Aorta (tissue), 5 donors: ENCODE measurements at places on chromosomes 7 and 10. TPM values are rescaled to one million over a fixed set of nuclear protein-coding genes. Genes with fewer than 3 reads are reported as not detected.

GRCh38 chr7:41013117-41013516 is 689.8 kb downstream of the INHBA start:
- no peak for DNase-seq

CREB5 gene
- 2.6 TPM for polyA plus RNA-seq

DNA sequence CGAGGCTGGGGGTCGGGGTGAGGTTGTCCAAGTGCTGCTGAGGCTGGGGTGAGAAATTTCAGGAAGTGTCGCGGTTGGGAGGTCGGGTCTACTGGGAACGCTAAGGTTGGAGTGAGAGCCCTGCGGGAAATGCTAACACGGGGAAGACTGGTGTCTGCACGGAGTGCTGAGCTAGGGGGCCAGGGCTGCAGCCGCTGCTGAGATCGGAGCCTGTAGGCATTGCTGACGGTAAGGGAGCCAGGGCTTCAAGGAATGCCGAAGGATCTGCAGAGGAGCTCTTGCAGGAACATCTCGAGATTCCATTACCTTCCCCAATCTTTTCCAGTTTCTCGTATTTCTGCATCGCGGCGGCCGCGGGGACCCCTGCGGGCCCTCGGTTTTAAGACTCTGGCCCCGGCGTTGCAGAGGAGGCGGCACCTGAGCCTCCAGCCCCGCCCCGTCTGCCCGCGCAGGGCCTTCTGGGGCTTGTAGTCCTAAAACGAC is at the start of gene CDK5:
Gene CDK5, minus strand, starts transcription at position 392 of the 483 bp plus-strand sequence. Its CDS starts 49 bp downstream, at position 343.
- no peak for DNase-seq

DNA sequence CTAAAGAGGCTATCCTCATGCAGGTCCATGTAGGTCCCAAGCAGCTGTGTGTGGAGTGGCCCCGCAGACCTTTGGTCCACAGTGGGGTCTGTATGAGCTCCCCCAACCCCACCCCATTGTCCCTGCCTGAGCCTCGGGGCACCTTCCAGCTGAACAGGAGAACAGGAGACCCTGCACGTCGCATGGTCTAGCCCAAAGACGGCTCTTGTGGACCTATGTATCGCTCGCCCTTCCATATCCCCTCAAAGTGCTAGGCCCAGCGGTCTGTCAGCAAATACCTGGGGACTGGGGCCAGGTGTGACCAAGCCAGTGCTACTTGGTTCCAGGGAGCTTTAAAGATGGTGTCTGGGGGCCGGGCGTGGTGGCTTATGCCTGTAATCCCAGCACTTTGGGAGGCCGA is 43.0 kb downstream of the OAT start:
- peak; percentile 65 for DNase-seq

GRCh38 chr7:11231190-11231589 is 257.5 kb downstream of the PHF14 start:
- DNase-seq = no peak

- no peak for DNase-seq
Observed at GRCh38 chr7:55477781-55478374, 94.4 kb downstream of the VOPP1 start.

MARVELD1 gene
- polyA plus RNA-seq = 48.1 TPM

DNA sequence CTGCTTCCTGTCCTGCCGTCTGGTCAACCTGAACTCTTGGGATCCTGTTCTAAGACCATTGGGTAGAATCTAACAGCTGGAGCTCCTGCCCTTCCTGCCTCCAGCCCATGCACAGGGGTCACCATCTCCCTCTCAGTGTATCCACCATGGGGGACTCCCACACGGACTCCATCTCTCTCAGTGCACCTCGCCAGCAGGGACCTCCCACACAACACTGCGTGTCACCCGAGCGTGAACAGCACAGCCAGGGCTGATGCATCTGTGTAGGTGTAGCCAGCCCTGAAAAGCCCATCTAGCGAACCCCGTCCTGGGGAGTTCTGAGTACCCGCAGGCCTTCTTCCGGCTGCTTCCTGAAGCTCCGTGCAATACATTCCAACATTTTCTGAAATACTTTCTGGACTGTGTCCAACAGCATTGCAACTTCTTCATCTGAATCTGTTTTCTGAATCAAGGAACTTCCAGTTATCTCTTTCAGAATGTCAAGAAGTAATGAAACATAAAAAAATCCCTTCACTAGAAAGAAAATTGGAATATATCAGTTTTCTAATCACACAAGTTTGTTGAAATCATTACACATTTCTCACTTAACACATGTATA is 52.5 kb downstream of the NCAPG2 start:
- no peak for DNase-seq

DNA sequence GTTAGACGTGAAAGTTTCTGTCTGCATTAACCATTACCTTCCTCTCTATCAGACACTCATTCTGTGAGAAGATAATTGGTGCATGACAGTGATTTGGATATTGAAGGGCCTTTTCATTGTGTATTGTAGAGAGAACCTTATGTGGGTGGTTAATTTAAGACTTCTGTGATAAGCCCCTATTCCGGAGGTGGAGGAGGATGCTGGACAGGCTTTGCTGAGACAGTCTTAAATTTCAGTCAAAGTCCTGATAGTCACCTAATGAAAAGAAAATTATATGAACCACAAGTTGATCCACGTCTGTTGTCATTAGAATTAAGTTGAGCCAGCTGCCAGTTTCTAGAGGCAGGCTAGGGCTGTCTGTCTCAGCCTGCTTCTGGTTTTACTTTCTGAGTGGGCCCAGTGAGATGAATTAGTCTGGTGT is 62.9 kb downstream of the CELF2 start:
- DNase-seq = no peak

ENTPD1 gene
- 18.2 TPM for polyA plus RNA-seq

DNA sequence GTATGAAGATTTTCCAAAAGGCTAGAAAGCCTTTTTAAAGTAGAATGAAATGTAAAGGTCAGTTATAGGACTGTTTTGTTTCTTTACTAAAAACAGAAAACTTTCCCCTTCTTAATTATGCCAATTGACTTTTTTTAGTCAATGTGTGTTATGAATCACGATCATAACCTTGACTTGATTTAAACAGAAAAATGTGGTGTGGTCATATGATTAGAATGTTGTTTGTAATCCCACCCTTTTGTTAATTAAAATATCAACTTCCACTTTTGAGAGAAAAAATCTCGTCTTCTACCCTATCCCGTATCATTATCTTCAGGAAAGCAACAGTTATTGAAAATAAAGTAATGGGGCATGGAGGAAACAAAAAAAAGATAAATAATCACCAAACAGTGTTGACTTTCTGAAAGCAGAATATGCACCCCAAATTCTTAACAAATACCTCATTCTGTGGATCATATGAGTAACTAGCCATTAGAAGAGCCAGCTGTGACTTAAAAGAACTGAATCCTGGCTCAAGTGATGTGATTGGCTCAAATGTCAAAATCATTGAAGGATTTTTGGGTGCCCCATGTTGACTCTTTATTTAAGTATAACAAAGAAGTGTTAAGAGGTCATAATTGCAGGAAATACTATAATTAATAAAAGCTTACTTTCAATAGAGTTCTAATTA is 32.3 kb upstream of the SLC16A12 start:
- no peak for DNase-seq

- no peak for DNase-seq
Observed at GRCh38 chr10:57884965-57885617, 382.6 kb downstream of the IPMK start.

GRCh38 chr10:97406064-97406463 is 4.9 kb upstream of the RRP12 start:
- DNase-seq = no peak

STEAP1B gene
- not detected for polyA plus RNA-seq

GRCh38 chr7:33355386-33355785 is 226.0 kb downstream of the BBS9 start:
- DNase-seq = no peak

DNA sequence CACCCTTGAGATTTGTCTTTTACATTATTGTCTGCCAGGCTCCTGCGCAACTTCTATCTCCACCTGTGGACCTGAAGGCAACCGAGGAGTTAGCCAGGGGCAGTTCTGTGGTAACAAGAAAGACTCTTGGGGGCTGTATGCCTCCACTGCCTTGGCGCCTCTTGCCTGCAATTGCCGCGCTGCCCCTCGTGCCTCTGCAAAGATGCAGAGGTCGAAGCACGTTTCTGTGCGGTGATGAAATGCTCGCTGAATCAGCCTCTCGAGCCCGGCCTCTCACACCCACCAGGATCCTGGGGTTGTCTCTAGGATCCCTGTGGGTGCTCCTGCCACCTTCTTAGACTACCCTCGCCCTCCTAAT is 486 bp upstream of the LHFPL3 start:
- DNase-seq = no peak

- no peak for DNase-seq
Observed at GRCh38 chr7:1096156-1097119, 8.5 kb downstream of the GPER1 start.

ABLIM1 gene
- polyA plus RNA-seq = 14.5 TPM

GRCh38 chr10:95758351-95759025 is 2.5 kb downstream of the ENTPD1 start:
- no peak for DNase-seq

SAP25 gene
- polyA plus RNA-seq = 0.75 TPM

ZWINT gene
- polyA plus RNA-seq = 1.4 TPM

RBM20 gene
- polyA plus RNA-seq = 2.9 TPM

DNA sequence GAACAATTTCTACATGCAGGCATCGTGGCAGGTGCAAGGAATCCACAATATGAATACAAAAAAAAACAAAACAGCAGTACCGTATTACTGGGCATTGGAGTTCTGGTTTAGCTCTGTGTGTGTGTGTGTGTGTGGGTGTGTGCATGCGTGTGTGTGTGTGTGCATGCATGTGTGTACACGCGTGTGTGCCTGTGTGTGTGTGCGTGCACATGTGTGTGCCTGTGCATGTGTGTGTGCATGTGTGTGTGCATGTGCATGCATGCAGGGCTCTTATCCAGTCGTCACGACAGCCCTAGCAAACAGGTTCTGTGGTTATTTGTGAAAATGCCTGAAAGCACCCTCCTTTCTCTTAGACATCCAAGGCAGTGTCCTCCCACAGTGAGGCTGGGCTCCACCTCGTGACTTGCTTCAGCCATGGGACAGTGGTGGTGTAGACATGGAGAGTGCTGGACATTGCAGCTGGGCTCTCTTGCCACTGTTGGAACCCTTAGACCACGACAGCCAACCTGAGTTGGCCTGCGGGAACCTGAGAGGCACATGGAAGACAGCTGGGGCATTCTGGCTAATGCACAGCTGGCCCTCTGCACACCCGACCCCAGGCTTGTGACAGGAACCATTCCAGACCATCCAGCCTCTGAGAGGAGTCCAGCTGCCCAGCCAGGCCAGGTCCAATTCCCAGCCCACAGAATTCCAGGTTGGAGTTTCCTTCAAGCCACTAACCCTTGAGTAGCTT is 173.4 kb upstream of the SHH start:
- DNase-seq = peak; percentile 4

DNA sequence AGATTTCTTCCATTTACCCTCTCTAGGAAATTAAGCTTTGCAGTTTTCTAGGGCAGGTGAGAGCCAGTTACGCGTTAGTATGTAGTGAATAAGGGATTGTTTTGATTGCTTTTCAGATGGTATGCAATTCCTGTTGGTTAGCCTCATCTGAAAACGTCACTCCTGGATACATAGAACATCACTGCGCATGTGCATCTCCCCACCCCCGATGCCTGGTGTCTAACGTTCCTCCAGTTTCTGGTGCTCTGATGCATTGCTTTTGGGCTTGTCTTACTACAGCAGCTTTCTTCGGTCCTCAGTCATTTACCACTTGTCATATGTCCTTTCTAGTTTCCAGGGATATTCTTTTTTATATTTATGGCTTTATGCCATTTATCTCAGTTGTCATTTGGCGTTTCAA is 22.5 kb downstream of the MLLT10 start:
- no peak for DNase-seq

DNA sequence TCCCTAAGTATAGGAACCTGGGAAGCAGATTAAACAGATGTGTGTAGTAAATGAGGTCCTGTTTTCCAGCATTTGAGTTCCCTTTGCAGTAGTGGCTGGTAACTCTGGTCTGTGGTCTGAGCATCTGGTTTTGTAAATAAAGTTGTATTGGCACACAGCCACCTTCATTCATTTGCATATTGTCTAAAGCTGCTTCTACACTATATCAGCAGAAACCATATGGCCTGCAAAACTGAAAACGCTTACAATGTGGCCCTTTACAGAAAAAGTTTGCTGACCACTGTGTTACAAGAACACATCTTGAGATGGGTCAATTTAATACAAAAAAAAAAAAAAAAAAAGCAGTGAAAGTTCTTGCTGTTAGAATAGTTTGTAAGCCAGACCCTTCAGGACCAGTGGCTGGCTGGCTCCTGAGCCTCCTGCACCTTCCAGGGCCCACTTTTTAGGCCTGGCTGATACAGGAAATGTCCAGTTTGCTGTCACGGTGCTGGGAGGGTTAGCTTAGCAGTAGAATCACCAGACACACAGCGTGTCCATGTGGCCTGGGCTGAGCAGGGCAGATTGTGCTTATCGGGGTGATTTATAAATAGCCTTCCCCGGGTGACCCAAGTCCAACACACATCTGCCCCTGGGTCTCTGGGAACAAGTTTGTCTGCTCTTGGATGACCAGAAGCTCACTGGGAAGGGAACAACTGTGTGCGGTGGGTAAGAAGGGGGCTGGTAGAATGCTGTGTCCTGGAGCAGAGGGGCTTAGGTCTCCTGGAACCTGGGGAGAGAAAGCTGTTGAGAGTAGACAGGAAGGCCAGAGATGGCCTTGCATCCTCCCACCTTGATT is 1.4 kb downstream of the C10orf71 start:
- DNase-seq = no peak

- peak; percentile 91 for DNase-seq
Observed at GRCh38 chr10:132420981-132421846, 24.2 kb downstream of the PWWP2B start.

TBL2 gene
- 17.7 TPM for polyA plus RNA-seq

DNA sequence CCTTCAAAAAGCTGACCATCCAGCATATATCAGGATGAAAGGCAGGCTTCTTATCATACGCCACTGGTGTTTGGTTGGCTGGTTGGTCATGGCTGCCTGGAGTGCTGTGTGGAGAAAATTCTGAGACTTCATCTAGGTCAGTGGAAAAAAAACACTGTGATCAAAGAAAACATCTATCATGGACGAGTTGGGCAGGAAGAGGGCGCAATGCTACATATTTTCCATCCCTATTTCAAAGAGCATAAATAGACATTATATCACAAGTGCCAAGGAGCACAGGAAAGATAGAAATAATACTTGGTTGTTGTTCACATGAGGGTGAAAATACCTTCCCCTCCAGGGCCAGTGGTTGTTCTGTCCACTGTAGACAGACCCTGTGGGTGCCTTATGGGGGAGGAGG is 128.4 kb upstream of the PLPP4 start:
- DNase-seq = no peak

DNA sequence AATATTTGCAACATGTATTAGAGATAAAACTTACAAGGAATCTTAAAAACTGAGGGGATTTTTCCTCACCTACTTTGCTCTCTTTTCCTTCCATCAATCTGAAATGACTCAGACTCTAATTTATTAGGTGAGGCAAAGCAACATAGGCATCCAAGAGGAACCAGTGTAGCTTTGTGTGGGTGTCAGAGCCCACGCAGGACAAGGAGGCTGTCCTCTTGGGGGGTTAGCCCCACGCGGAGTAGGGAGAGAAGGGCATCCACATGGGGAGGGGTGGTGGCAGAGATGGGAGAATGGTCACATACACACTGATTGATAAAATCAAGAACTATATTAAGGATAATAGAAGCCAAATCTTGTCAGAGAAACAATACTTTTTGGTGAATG is 33.8 kb upstream of the ARMS2 start:
- no peak for DNase-seq
